Right atrium auricular region (tissue), 2 donors: ENCODE measurements at places on chromosomes 4 and X. TPM values are rescaled to one million over a fixed set of nuclear protein-coding genes. Genes with fewer than 3 reads are reported as not detected.

Gene NAAA
- 54.6 TPM for total RNA-seq

Gene ATP5ME
- total RNA-seq, result 265 TPM

Gene EFHC2
- total RNA-seq, result 5.4 TPM

Gene NUDT10
- total RNA-seq, result 0.41 TPM

Gene CCDC120
- 2.2 TPM for total RNA-seq

Gene ARHGAP6
- 5.1 TPM for total RNA-seq

Gene FRMD7
- not detected for total RNA-seq

Gene GPM6B
- total RNA-seq, result 9.0 TPM

Gene PDZD4
- 2.1 TPM for total RNA-seq

Gene ARMCX2
- 34.2 TPM for total RNA-seq
